HCT116 (cell line): ENCODE measurements at places on chromosomes 5 and 9. TPM values are rescaled to one million over a fixed set of nuclear protein-coding genes. Genes with fewer than 3 reads are reported as not detected.
A peak's percentile ranks its signal among the peaks of the same experiment; 100 is the strongest.

- H3K36me3 ChIP-seq, result peaks cover 38% of the 10 kb centered on the region
- peak overlapping the region; percentile 96 for H3K27ac ChIP-seq
- H3K4me1 ChIP-seq, result peaks cover 10% of the 10 kb centered on the region; the same call in 1 of the 2 replicates
- H3K27me3 ChIP-seq, result no peaks in the 10 kb centered on the region
These were observed 432 bp downstream of the HSPA9 start for GRCh38 chr5:138574744-138575193.

GRCh38 chr9:33439731-33440130, 7.7 kb downstream of the AQP3 start:
- DNase-seq, result no peak
- H3K4me3 ChIP-seq, result no peak overlapping the region; the same call in 1 of the 2 replicates
- H3K27me3 ChIP-seq, result no peaks in the 10 kb centered on the region
- H3K27ac ChIP-seq, result no peak overlapping the region

The RBM22 gene
- total RNA-seq, result 61.4 TPM

The SHROOM1 gene
- 9.5 TPM for total RNA-seq

The ANKH gene
- total RNA-seq, result 65.2 TPM

DNA sequence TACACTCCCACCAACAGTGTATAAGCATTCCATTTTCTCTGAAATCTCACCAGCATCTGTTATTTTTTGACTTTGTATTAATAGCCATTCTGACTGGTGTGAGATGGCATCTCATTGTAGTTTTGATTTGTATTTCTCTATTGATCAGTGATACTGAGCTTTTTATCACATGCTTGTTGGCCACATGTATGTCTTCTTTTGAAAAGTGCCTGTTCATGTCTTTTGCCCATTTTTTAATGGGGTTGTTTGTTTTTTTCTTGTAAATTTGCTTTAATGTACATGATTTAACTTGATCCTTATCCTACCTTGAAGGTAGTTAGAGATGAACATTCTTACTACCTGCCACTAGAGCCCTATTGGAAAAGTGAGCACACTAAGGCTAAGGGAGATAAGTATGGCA, 151.2 kb upstream of the KIF2A start:
- H3K27me3 ChIP-seq, result no peaks in the 10 kb centered on the region
- H3K4me1 ChIP-seq, result no peaks in the 10 kb centered on the region
- H3K36me3 ChIP-seq, result no peaks in the 10 kb centered on the region
- no peak overlapping the region for H3K4me3 ChIP-seq

The SNX30 gene
- 12.7 TPM for total RNA-seq

GRCh38 chr5:95401626-95402025, 10.5 kb downstream of the FAM81B start:
- H3K36me3 ChIP-seq, result no peaks in the 10 kb centered on the region
- no peak for DNase-seq
- H3K27me3 ChIP-seq, result no peaks in the 10 kb centered on the region

- H3K27ac ChIP-seq, result no peak overlapping the region
- 0 out of 2 replicates have a peak, but pooled peaks cover 4% of the 10 kb centered on the region for H3K27me3 ChIP-seq
- no peaks in the 10 kb centered on the region for H3K4me1 ChIP-seq
- H3K36me3 ChIP-seq, result no peaks in the 10 kb centered on the region
- no peak for DNase-seq
These were observed 35.3 kb downstream of the MPDZ start for GRCh38 chr9:13244181-13244580.

The DDX4 gene
- total RNA-seq, result not detected

DNA sequence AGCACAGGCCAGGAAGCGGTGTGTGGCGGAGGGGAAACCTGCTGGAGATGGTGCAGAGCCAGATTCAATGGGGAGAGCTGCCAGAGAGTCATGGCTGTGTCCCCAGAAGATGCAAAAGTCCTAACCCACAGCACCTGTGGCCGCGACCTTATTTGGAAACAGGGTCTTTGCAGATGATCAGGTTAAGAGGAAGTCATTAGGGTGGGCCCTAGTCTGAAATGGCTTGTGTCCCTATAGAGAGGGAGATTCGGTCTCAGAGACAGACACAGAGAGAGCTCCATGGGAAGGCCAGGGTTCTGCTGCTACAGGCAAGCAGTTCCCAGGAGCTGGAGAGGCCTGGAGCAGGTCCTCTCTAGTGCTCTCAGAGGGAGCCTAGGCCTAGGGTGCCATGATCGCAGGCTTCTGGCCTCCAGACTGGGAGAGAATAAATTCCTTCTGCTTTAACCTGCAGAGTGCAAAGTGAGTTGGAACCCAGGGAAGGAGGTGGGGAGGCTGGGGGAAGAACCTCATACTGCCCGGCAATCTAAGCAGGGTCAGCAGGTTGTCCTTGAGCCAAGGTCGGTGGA, 1.9 kb upstream of the LPCAT1 start:
- no peak overlapping the region for H3K4me3 ChIP-seq
- H3K27ac ChIP-seq, result no peak overlapping the region
- H3K27me3 ChIP-seq, result no peaks in the 10 kb centered on the region
- H3K4me1 ChIP-seq, result peaks cover 24% of the 10 kb centered on the region

- H3K27ac ChIP-seq, result peak overlapping the region; percentile 74
- peaks cover 13% of the 10 kb centered on the region for H3K4me1 ChIP-seq
- H3K36me3 ChIP-seq, result no peaks in the 10 kb centered on the region
- no peak for DNase-seq
- peak overlapping the region; percentile 72 for H3K4me3 ChIP-seq
These were observed 290.5 kb downstream of the DOCK8 start for GRCh38 chr9:504921-505740.

DNA sequence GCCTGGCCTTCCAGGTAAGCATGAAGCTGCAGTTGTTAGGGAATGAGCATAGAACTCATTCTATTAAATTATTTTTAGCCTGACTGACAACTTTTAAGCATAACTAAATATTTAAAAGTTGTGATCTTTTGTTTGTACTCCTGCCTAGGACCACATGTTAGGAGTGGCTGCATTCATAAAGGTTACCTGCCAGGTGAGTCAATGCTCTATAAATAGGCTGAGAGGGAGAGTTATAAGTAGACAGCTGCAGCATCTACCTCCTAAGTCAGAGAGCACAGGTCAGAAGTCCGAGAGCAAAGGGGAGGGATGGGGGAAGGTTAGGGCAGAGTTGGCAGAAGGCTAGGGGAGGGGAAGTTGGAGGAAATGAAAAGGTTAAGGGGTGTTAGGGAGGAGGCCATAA, 292.4 kb upstream of the TLE4 start:
- H3K27ac ChIP-seq, result no peak overlapping the region
- no peak overlapping the region for H3K4me3 ChIP-seq
- H3K4me1 ChIP-seq, result no peaks in the 10 kb centered on the region

GRCh38 chr5:10500669-10501068, 59.0 kb downstream of the ROPN1L start:
- H3K4me3 ChIP-seq, result no peak overlapping the region
- H3K27me3 ChIP-seq, result no peaks in the 10 kb centered on the region
- H3K27ac ChIP-seq, result no peak overlapping the region
- no peak for DNase-seq
- no peaks in the 10 kb centered on the region for H3K36me3 ChIP-seq
- peaks cover 20% of the 10 kb centered on the region for H3K4me1 ChIP-seq

The KIAA1958 gene
- total RNA-seq, result 18.5 TPM

DNA sequence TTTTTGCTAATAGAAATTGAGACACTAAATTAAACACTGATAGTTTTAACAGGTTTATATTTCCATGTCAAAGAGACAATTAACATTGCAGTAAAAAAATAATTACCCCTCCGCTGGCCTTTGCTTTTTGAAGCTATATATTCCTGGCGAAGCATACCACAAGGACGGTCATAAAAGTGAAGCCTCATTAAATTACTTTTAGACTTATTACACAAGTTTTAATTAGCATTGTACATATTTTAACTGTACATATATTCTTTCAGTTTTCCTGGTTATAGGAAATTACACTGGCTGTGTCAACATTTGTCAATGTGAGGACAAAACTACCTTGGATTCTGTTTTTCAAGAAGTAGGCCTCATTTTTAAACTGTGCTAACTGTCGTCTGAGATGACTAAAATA, 1.2 kb downstream of the CDKN2A start:
- H3K4me3 ChIP-seq, result peak overlapping the region; percentile 81
- no peaks in the 10 kb centered on the region for H3K27me3 ChIP-seq
- peak overlapping the region; percentile 89 for H3K27ac ChIP-seq
- no peak for DNase-seq

The NR3C1 gene
- total RNA-seq, result 16.0 TPM

- H3K27me3 ChIP-seq, result no peaks in the 10 kb centered on the region
- no peaks in the 10 kb centered on the region for H3K36me3 ChIP-seq
- no peak overlapping the region for H3K4me3 ChIP-seq
These were observed 806 bp downstream of the ZNF474 start for GRCh38 chr5:122130152-122130551.

DNA sequence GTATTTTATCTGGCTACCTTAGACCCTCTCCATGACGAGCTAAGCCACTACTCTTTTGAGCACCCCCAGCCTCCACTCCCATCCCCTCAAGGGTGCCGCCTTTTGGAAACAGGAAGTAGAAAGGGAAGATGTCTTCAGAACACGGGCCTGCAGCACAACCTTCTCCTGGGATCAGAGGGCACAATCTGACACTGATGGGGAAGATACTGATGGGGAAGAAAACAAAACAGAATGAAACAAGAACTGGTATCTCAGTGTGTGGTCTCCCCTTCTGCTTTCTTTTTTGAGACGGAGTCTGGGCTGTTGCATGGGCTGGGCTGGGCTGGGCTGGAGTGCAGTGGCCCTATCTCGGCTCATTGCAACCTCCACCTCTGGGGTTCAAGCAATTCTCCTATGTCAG, 539.7 kb upstream of the DAP start:
- no peaks in the 10 kb centered on the region for H3K27me3 ChIP-seq
- H3K4me3 ChIP-seq, result no peak overlapping the region
- DNase-seq, result no peak
- no peaks in the 10 kb centered on the region for H3K36me3 ChIP-seq
- no peaks in the 10 kb centered on the region for H3K4me1 ChIP-seq

The ENC1 gene
- total RNA-seq, result 30.0 TPM

GRCh38 chr9:95433096-95433819, 83.5 kb downstream of the PTCH1 start:
- DNase-seq, result no peak
- H3K27me3 ChIP-seq, result no peaks in the 10 kb centered on the region
- H3K4me3 ChIP-seq, result no peak overlapping the region
- H3K27ac ChIP-seq, result 0 out of 2 replicates have a peak overlapping the region, but pooled peaks have one; percentile 16

The TRPM6 gene
- 0.44 TPM for total RNA-seq

The ARL14EPL gene
- total RNA-seq, result 22.9 TPM

GRCh38 chr9:16526380-16526779, 344.1 kb downstream of the BNC2 start:
- H3K27me3 ChIP-seq, result peaks cover 15% of the 10 kb centered on the region; the same call in 1 of the 2 replicates
- no peaks in the 10 kb centered on the region for H3K36me3 ChIP-seq
- DNase-seq, result no peak
- no peaks in the 10 kb centered on the region for H3K4me1 ChIP-seq
- no peak overlapping the region for H3K27ac ChIP-seq

GRCh38 chr9:20941174-20941690, 90.2 kb downstream of the HACD4 start:
- peak; percentile 62 for DNase-seq
- no peak overlapping the region for H3K27ac ChIP-seq
- no peaks in the 10 kb centered on the region for H3K4me1 ChIP-seq
- no peaks in the 10 kb centered on the region for H3K36me3 ChIP-seq
- no peak overlapping the region for H3K4me3 ChIP-seq

The CCDC171 gene
- 2.6 TPM for total RNA-seq

DNA sequence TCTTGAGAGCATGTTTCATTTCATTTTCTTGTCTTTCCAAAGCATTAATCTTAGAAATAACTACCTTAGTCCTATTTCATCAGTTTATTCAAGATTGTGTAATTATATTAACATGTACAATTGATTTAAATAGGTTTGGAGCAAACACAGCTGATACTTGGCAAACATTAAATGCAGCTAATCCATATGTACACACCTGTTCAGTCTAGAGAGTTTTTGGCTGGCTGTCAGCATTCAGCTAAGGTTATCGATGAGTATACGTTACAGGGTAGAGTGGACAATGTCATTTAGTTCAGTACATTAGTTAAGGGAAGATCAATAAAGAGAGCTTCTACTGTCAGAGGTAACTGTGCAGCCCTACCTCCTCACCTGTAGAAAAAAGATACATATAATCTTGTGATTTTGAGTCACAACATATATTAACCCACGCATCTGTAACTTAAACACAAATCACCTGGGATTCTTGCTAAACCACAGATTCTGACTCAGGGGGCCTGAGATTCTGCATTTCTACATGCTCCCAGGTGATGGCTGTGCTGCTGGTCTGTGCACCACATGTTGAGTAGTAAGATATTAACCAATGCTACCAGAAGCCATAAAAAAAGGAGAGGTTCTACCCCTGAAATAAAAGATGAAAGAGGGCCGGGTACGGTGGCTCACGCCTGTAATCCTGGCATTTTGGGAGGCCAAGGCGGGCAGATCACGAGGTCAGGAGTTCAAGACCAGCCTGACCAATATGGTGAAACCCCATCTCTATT, 34.1 kb upstream of the PCA3 start:
- H3K27me3 ChIP-seq, result peaks cover 9% of the 10 kb centered on the region; the same call in 1 of the 2 replicates
- no peak overlapping the region for H3K27ac ChIP-seq
- DNase-seq, result no peak
- no peak overlapping the region for H3K4me3 ChIP-seq
- H3K36me3 ChIP-seq, result no peaks in the 10 kb centered on the region

- no peaks in the 10 kb centered on the region for H3K36me3 ChIP-seq
- no peak overlapping the region for H3K27ac ChIP-seq
- no peaks in the 10 kb centered on the region for H3K4me1 ChIP-seq
- H3K27me3 ChIP-seq, result no peaks in the 10 kb centered on the region
These were observed 59.0 kb downstream of the MAP1B start for GRCh38 chr5:72166070-72166979.

GRCh38 chr9:132169672-132170392, 8.0 kb downstream of the NTNG2 start:
- no peaks in the 10 kb centered on the region for H3K36me3 ChIP-seq
- no peaks in the 10 kb centered on the region for H3K27me3 ChIP-seq
- DNase-seq, result peak; percentile 29
- H3K4me1 ChIP-seq, result no peaks in the 10 kb centered on the region

- H3K36me3 ChIP-seq, result peaks cover 32% of the 10 kb centered on the region; the same call in 1 of the 2 replicates
- no peaks in the 10 kb centered on the region for H3K4me1 ChIP-seq
- DNase-seq, result no peak
These were observed 62.3 kb downstream of the RGS3 start for GRCh38 chr9:113525831-113526230.

DNA sequence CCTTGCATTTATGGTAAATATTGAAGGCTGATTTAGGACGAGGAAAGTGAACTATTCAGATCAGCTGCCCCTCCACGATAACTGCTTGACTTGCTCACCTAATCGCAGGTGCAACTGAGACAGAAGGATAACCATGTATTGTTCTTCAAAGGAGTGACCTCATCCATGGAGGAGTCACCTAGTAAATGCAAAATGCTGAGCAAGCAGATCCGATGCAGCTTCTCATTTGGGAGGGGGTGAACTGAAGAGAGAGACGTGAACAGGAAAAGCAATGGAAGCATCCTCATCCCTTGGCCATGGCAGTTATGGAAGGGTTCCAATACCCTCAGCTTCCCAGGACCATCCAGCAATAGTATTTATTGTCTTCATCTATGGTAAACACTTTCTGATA, 47.5 kb downstream of the RASGRF2 start:
- H3K27ac ChIP-seq, result no peak overlapping the region
- no peak for DNase-seq
- no peaks in the 10 kb centered on the region for H3K4me1 ChIP-seq
- H3K27me3 ChIP-seq, result no peaks in the 10 kb centered on the region
- H3K4me3 ChIP-seq, result no peak overlapping the region

The SLC6A18 gene
- not detected for total RNA-seq

The VCAN gene
- 49.9 TPM for total RNA-seq

- H3K27me3 ChIP-seq, result no peaks in the 10 kb centered on the region
- peaks cover 8% of the 10 kb centered on the region; the same call in 1 of the 2 replicates for H3K4me1 ChIP-seq
- no peak overlapping the region for H3K27ac ChIP-seq
- H3K36me3 ChIP-seq, result peaks cover 7% of the 10 kb centered on the region
- DNase-seq, result no peak
- no peak overlapping the region for H3K4me3 ChIP-seq
These were observed 103.1 kb downstream of the EHMT1 start for GRCh38 chr9:137721899-137722298.
